ENCODE measurements at places on chromosomes 1 and 21. TPM values are rescaled to one million over a fixed set of nuclear protein-coding genes. Genes with fewer than 3 reads are reported as not detected.
A peak's percentile ranks its signal among the peaks of the same experiment; 100 is the strongest.

Gene GFI1
- total RNA-seq, result not detected

Gene TTC24
- total RNA-seq, result not detected

Gene LRRC39
- 0.50 TPM for total RNA-seq

DNA sequence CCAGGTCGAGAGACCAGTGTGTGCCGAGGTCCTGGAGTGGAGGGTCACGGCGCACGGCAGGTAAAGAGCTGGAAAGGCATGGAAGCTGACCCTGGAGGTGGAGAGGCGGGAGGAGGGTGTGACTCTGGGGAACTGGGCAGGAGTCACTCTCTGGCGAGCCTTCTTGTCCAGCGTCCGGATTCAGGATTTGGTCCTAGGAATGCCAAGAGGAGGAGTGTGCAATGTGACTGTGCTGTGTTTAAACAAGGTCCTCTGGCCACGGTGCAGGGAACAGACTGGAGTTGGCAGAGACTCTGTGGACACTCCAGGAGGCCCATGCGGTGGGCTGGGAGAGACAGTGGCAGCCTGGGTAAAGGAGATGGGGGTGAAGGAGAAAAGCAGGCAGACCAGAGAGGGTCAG is 64.2 kb upstream of the CASZ1 start:
- no peak for DNase-seq

- no peak for DNase-seq
These were observed 167.3 kb downstream of the PDE4B start for GRCh38 chr1:65959896-65960567.

GRCh38 chr1:167554028-167554779 is 642 bp upstream of the CREG1 start:
- DNase-seq, result no peak

- peak; percentile 37 for DNase-seq
These were observed 9.2 kb downstream of the SFT2D2 start for GRCh38 chr1:168234846-168235547.
